ENCODE measurements at places on chromosomes 6 and 20. TPM values are rescaled to one million over a fixed set of nuclear protein-coding genes. Genes with fewer than 3 reads are reported as not detected.

- ATAC-seq: no peak
Measured at GRCh38 chr20:61599061-61599531, 347.0 kb downstream of the CDH4 start.

GRCh38 chr6:39003072-39003471 is 45.5 kb upstream of the GLP1R start:
- no peak for ATAC-seq

DNA sequence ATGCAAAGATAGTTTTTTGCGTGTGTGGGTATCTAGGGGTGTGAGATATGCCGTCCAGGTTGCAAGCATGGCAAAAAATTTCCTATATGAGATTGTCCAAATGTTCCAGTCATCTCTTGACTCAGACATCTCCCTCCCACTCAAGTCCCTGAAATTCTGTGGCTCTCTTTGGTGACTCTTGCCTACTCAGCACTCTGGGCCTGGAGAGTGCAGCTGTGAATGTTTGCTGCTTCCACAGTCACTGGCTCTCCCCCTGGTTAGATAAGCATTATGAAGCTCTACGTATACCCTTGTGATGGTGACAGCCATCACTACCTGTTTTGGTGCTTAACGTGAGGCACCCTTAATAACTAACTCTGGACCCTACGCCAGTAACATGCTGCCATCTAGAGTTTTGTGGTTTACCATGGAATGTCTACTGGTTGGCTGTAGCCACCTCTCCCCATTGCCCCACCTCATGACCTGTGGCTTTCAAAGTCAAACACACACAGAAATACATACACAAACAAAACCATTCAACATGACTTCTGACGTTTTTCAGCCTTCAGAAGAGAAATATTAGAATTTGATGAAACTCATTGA is 621.9 kb upstream of the CITED2 start:
- no peak for ATAC-seq

GRCh38 chr6:14487625-14488024 is 370.1 kb downstream of the CD83 start:
- no peak for ATAC-seq

GRCh38 chr6:147384737-147385710 is 123.5 kb upstream of the SAMD5 start:
- ATAC-seq: no peak

- ATAC-seq: no peak
Measured at GRCh38 chr20:58695084-58695722, 2.6 kb downstream of the NPEPL1 start.

GRCh38 chr6:89118931-89119330 is 1.1 kb upstream of the SRSF12 start:
- no peak for ATAC-seq

ME1 gene
- 18.8 TPM for total RNA-seq

CST5 gene
- not detected for total RNA-seq

TPBG gene
- total RNA-seq: 126 TPM

PLA2G7 gene
- not detected for total RNA-seq

SAMD3 gene
- not detected for total RNA-seq

All from gastroesophageal sphincter (tissue), 4 donors.